ENCODE measurements at places on chromosomes 16 and 17.

DNA sequence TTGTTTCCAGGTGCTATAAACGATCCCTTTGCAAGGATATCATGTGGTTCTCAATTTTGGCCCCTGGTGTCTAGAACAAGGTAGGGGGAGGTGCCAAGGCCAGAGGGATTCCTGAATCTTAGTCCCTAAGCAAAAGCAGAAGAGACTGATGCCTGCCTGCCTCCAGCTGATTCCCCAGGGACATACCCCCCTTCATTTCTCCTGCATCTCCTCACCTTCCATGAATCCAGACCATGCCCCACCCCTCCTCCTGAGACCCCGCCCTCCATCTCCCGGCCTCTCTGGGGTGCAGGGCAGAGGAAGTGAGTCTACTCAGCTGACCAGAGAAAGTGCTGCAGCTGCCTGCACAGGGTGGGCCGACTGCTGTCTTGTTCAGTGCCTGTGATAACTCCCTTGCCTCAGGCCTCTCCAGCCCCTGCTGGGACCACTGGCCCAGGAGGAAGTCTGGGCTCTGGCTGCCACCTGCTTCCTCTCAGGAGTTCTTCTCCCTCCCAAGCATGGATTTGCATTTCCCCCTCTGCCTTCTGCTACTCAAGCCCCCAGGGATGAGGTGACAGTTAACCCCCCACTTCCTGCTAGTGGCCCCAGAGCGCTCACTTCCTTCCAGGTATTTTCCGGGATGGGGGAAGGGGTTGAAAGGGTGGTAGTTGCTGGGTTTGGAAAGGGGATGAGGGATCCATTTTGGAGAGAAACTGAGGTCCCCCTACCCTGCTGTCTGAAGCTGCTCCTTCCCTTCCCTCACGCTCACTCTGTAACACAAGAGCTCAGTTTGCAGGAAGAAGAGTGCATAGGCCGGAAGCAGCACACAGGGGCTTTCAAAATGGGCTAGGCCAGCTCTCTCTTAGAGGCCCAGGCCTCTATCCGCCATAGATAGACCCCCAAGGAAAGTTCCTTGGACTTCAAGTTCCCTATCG is 10.5 kb upstream of the TSPOAP1 start:
- peak; percentile 92 for DNase-seq

DNA sequence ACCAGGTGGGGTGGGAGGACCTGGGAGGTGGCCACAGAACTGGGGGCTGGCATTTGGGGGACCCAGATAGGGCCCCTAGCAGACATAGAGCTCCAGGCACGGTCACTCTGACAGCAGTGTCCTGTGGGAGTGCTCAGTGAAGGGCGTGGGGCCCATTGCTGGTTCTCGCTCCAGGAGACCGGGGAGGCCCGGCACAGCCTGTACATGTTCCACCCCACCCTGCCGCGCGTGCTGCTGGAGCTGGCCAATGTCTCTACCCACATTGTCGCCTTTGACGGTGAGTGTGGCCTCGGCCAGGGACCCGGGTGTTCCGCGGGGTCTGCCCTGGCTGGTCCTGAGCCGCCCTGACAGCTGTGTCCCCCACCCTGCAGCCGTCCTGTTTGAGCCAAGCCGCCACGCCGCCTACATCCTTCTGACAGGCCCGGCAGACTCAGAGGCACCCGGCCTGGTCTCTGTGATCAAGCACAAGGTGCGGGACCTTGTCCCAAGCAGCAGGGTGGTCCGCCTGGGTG is 11.2 kb downstream of the RGS11 start:
- DNase-seq, result no peak

GRCh38 chr16:28875134-28876018 is 2.9 kb upstream of the ATP2A1 start:
- no peak for DNase-seq

DNA sequence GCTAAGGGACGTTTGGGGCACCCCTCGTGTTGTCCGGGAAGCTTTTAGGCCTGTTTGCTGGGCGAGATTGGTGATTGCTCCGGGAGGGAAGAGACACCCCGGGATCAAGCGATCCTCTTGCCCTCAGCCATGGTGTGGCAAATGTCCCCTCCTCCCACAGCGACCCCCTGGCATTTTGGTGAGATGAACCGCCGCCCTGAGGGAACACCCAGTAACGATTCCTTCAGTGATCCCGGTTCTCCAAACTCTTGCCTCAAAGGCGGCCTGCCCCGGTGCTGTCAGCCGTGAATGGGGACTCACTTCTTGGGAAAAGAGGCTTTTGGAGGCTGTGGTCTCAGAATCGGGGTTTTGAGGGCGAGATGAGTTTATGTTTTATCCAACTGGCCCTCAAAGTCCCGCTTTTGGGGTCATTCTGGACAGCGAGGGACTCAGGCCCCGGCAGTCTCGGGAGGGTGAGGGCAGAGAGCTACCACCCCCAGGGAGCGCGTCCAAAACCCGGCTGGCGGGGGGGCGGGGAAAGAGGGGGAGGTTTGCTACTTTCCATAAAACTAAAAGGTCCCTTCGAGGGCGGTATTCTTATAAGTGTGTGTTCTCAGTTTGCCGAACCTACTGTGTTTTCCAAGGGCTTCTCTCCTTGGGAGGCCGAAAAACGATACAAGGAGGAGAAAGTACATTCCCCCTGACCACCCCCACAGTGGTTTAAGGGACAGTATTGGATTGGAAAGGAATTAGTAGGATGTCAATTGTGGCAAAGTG is 232.7 kb downstream of the MRTFB start:
- peak; percentile 22 for DNase-seq

- no peak for DNase-seq
Measured at GRCh38 chr16:24753437-24753836, 24.0 kb downstream of the TNRC6A start.

DNA sequence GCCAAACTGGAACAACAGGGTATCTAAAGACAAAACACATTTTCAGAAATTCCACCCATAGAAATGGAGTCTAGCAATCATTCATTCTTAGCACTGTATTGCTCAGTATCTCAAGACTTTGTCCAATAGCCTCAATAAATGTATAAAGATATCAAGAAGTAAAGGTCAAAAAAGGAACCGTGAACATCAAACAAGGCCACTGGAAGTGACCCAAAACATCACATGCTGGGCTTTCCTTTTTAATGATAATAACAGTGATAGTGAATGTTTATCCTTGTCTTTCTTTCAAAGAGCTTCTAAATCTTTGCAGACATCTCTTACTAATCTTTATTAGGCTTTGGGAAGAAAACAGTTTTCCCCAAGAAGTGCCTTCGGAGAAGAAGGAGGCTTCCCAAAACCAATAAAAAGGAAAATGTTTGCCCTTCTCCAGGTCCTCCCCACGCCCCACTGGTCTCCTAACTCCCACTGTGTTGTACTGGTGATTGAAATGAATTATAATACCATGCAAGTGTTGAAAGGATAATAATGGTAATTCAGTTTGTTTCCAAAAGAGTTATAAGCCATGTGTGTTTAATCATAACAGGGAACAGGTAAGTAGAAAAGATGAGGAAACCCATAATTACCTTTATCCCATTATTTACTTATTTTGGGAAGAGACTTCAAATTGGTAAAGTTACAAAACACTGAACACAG is 18.6 kb downstream of the RNF43 start:
- DNase-seq, result no peak

DNA sequence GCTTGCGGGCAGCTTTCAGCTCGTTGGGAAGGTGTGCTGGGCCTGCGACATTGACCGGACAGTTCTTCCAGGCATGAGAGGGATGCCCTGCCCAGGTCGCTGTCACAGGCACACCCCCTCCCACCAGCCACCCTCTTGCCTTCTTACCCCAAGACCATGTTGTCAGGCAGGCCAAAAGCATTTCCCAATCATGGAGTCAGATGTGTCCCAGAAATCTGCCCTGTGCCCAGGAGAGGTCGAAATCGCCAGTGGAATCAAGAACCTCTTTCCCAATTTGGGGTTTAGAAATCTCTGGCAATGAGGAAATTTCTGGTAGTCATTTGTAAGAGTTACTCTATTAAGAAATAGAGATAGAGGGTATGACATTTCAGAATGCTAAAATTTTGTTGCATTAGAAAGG is 177.1 kb downstream of the RAB11FIP4 start:
- no peak for DNase-seq

GRCh38 chr17:7538891-7539545 is 9.8 kb upstream of the TNFSF12 start:
- peak; percentile 27 for DNase-seq
